ENCODE measurements at places on chromosomes 2 and 18.

DNA sequence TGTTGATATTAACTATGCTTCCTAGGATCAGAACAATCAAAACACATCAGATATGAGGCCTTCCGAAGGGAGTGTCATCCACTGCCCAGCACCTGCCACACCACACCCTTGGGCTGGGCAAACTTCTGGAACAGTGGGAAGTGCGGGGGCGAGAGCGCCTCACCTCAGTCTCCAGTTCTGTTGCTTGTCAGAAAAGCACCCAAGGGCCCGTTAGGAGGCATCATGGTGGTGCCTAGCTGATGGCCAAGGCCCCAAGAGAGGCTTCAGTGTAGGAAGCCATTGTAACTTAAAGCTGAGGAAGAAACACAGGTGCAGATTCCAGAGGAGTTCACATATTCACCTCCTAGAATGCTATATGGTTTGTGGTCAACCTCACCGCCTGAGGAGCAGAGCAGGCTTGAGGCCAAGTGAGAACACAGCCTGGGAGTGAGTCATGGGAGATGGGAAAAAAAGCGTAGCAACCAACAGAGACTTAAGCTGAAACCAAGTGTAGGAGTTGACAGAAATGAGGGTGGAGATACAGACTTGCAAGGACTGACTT lies 85.1 kb upstream of the ATL2 start:
- peak; percentile 46 for DNase-seq

DNA sequence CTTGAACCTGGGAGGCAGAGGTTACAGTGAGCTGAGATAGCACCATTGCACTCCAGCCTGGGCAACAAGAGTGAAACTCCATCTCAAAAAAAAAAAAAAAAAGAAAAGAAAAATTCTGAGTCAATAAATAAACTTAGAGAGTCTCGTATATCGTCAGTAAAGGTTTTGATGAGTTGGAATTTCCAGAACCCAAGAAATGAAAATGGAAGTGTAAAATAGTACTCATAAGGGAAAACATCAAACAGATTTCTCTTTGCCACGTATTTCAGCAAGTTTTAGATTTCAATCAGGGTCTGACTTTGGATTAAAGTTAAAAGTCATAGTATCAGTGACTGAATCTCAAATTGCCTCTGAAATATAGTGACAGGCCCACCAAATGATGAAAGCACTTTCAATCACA lies 71.4 kb upstream of the SPOPL start:
- no peak for DNase-seq

DNA sequence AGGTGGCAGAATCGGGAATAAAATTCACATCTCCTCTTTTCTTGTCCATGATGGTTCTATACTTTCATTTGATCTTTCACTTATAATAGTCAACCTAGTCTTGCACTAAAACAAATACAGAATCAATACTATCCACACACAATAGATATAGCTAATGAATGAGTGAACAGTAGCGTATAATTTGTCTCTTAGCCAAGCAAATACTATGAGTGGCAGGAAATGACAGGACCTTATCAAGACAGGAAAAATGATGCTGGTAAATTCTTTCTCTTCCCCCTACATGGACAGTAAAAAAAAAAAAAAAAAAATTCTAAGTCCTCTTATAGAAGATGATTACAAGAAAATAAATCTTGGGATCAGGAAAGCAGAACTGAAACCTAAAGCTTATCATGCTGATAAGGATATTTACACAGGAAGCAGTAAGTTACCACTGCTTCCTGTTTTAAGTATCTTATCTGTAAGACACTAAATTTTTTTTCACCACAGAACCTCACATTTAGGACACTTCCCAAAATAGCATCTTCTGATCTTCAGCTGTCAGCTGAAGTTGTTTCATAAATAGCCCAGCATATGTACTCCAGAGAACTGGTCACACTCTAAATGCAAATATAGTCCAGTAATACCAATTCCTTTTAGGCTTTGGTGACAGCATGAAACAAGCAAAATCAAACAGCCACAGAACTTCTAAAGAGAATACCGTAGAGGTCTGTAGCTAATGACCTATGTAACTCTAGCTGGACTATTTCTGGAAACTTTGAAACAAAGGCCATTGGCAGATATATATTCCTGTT lies 27.0 kb downstream of the IRS1 start:
- DNase-seq = no peak

GRCh38 chr2:63044362-63045327 lies 6.0 kb upstream of the OTX1 start:
- no peak for DNase-seq

- no peak for DNase-seq
Measured at GRCh38 chr2:39487398-39488250, 50.5 kb upstream of the MAP4K3 start.

DNA sequence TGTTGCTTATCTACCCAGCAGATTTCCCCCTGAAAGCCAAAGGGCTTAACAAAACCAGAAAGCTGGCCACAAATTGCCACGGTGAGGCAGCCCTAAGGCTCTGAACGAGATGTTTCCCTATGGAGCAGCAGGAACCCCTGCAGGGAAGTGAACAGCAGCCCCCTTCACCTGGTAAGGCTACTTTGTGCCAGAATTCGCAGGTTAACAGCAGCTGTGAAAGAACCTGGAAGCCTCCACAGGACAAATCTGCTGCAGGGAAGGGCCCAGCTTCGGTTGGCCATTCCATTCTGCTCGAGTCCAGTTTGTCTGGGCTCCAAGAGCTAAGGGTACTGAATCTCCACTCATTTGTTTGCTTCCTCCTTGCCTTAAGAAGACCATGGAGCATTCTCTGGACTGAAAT lies 175.3 kb downstream of the PDE11A start:
- no peak for DNase-seq

GRCh38 chr18:3092727-3093126 lies 79.8 kb upstream of the LPIN2 start:
- no peak for DNase-seq

GRCh38 chr2:127619877-127620705 lies 25.9 kb upstream of the GPR17 start:
- DNase-seq = no peak

- peak; percentile 51 for DNase-seq
Measured at GRCh38 chr2:7430869-7431641, 513.8 kb downstream of the RNF144A start.

DNA sequence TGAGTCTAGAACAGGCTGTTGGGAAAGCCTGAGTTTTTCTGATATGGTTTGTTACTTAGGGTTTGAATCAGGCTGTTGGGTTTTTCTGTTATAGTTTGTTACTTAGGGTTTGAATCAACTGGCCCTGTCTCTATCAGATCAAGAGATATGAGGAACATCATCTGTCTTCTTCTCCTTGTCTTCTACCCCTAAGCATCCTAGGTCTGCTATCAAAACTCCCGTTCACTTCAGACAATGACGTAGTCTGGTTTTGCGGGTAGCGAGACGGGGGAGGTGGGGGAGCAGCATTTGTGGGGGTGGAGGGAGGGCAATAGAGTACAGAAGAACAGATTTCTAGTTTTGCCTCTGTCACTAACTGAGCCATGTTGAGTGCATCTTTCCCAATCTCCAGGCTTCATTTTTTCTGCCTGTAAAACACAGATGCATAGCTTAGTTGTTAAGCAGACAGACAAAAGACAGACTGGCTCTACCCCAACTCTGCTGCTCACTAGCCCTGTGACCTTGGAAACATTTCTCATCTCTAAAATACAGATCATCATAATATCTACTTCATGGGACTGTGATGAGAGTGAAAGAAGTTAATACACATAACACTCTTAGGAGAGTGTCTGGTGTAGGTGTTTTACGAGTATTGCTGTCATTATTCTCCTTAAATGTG lies 9.1 kb downstream of the TNP1 start:
- DNase-seq = no peak

GRCh38 chr2:151852260-151853069 lies 24.2 kb upstream of the ARL5A start:
- DNase-seq = no peak

DNA sequence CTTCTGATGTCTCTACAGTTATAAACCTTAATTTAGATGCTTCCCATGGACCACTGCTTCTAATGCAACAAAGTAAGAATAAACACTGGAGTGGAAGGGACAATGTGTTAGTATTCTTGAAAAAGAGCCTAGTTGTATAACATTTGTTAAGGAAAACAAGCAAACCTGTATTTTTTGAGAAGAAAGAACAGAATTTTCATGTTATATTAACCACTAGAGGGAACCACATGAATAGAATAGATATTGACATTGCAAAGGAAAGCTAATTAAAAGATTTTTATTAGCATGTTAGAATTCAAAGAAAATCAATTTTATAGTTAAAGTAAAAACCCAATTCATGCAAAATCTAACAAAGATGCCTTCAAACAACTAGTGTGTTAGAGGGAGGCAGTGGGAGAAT lies 151.2 kb upstream of the BARD1 start:
- no peak for DNase-seq

- DNase-seq = no peak
Measured at GRCh38 chr2:238163481-238164198, 4.9 kb downstream of the ERFE start.

DNA sequence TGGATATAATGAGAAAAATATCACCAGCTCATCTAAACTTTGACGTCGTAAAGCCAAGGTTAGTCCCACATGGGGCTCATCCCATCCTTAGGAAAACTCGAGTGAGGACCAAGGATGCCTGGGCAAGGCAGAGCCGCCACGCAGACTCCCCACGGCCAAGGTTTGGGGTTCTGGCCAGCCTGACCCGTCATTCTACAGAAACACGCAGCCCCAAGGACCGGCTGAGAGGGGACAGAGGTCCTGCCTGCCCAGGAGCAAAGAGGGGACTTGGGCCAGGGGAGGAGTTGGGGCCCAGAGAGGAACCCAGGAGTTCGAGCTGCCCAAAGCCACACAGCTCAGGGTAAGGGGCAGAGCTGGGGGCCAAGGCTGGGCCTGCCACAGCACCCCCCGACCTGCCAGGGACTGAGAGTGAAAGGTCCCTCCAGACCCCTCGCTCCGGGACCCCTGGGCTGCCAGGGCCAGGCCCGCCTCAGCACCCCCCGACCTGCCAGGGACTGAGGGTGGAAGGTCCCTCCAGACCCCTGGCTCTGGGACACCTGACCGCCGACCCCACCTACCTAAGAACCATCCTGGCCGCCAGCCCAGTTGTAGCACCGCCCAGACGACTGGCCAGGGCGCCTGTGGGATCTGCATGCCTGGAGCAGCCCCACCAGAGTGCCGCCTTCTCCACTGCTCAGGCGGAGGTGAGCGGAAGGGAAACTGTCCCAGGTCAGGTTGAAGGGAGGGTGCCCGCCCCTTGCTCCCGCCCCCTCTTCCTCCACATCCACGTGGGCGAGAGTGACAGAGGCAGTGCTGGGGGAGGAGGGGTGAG lies at the start of gene PDCD1:
TSS of gene PDCD1 (minus strand) at position 689 of the 811 bp plus-strand sequence. CDS start at position 633, 56 bp downstream.
- peak; percentile 69 for DNase-seq

DNA sequence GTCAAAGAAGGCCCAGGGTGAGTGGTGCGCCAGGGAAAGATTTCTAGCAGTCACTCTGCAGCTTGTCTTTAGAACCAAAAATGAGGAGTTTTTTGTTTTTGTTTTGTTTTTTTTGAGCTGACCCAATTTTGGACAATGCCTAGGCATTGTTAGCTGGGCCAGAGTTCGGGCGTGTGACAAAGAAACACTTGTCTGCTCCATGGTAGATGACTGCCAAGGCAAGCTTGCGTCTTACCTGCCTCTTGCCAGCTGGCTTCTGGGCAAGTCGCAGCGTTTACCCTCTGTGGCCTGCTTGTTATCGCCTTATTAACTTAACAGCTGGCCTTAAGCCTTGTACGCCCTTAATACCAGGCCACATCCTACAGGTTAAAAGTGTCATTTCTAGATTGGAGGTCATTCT lies 114.3 kb downstream of the GALNT1 start:
- DNase-seq = no peak

GRCh38 chr2:138183705-138184104 lies 219.4 kb downstream of the HNMT start:
- DNase-seq = no peak

DNA sequence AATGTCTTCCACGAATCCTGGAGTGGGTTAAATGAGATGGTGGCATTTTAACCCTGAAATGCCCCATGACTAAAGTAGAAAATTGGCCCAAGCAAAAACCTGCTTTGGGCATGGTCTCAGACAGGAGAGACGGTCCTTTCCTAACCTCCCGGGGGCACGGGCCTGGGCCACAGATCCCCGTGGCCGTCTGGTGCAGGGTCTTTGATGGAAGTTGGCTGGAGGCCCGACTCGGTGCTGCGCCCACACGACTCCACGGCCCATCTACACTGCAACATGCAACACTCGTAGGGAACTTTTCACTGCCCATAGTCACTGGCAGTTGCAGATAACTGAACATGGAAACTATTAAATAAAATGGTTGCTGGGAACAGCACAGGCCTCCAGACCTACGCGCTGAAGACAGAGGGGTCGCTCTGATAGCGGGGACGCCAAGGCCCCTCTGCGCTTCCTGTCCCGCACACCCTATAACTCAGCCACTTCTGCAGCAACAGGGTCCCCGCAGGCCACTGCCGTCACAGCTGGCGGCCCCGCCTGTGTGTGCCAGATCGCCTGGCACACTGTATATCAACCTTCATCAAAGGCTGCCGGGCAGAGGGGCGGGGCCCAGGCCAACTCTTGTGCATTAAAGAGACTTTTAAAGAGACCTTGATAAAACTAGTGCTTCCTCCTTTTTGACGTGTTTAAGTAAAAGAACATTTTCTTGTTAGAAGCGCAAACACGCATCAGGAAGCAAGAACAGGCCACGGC lies 214.1 kb downstream of the TWIST2 start:
- DNase-seq = no peak

DNA sequence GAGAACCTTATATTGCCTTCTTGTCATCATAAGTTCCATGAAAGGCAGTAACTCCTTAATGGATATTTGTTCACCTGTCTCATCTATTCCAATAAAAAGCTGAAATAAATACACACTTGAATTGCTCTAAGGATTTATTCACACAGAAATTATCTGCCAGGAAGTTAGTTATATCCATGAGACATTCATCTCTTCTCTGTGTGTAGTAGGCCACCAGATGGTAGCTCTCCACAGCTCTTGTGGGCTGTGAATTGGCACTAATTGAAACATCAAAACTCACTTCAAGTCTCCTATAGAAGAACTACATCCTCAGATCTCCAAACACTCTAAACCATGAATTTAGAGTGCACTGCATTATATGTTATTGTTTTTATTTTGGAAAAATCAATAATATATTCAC lies 189.6 kb downstream of the DSC3 start:
- no peak for DNase-seq

- no peak for DNase-seq
Measured at GRCh38 chr2:7292154-7292691, 375.0 kb downstream of the RNF144A start.

DNA sequence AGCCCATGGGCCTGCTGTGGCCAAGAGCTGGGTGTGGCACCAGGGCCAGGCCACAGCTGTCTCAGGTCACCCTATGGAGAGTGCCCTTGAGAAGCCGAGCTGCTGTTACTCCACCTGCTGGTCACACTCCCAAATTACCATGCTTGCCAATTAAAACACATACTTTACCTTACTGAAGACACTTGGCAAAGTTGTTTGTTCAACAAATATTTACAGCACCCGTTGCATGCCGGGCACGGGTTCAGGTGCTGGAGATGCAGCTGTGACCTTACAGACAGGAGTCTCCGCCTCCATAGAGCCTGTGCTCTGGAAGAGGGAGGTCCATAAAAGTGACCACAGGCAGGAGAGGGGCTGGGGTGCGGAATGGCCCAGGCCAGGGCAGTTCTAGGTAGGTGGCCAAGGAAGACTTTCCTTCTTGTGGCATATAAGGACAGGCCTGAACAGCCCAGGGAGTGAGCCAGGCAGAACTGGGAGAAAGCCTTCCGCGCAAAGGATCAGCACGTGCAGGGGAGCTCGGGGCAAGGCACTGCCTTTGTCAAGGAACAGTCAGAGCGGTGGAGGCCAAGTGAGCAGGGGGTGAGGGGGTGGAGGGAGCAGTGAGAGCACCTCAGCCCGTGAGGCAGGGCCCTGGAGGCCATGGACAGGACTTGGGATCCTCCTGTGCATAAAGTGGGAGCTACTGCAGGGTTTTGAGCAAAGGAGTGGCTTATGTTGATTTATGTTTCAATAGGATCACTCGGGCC lies 23.6 kb upstream of the RBM44 start:
- DNase-seq = peak; percentile 42

Data from stimulated activated CD4-positive, alpha-beta T cell treated with anti-CD3 and anti-CD28 coated beads, Interleukin-12 subunit alpha, Interleukin-12 subunit beta, amount 100 ng/mL, for 48 hours (primary cell).